GM23248 (cell line): ENCODE measurements at places on chromosomes 1 and 21.
A peak's percentile ranks its signal among the peaks of the same experiment; 100 is the strongest.

DNA sequence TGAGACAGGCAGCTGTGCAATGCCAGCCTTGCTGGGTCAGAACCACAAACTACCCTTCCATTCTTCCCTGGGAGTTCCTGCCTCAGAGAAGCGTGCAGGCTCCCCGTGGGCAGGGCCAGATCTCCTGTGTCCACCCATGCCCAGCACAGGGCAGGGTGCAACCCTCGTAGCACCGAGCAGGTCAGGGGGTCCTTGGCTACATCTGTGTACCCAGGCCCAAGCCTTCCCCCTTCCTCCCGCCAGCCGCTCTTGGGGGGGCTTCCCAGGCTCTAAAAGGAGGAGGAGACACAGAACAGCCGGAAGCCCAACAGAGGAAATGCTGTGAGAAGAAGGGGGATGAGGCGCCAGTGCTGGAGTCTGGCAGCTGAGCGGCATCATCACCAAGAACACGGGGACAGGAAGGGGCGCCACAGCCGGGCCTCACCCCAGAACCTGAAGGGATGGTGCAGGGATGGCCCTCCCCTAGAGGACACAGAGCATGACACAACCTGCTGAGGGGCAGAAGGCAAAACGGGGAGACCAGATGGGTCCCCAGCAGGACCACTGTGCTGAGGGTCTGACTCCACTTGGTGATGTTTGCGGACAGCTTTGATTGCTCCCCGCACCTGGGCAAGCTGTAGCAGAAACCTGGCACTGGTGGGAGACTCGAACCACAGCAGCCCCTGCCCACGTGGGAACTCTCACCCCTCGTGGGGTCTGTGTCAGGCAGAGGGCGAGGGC lies 233.2 kb downstream of the NPHP4 start:
- no peak for DNase-seq

DNA sequence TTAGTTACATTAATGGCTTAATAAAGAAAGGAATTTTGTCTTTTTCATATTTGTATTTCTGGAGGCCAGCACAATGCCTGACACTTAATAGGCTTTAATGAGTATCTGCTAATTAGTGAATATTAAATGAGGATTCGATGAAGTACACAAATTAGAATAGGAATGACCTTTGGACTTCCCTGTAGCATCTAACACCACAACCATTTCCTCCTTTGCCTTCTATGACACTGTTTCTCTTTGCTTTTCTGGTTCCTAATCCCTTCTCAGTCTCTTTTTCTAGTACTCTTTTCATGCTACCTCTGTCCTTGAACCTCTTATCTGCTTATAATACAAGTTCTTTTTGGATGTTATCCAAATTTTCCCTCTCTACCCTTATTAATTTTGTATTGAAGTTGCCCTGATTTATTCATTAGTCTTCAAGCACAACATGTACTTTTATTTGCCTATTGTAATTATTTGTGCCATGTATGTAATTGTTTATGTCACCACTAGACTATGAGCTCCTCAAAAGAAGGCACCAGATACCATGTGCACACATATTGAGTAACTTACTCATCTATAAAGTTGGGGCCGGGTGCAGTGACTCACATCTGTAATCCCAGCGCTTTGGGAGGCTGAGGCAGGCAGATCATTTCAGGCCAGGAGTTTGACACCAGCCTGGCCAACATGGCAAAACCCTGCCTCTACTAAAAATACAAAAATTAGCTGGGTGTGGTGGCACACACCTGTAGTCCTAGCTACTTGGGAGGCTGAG lies 23.8 kb downstream of the RPS27 start:
- DNase-seq = peak; percentile 82

GRCh38 chr1:170765712-170766330 lies 101.9 kb downstream of the PRRX1 start:
- DNase-seq = peak; percentile 70

DNA sequence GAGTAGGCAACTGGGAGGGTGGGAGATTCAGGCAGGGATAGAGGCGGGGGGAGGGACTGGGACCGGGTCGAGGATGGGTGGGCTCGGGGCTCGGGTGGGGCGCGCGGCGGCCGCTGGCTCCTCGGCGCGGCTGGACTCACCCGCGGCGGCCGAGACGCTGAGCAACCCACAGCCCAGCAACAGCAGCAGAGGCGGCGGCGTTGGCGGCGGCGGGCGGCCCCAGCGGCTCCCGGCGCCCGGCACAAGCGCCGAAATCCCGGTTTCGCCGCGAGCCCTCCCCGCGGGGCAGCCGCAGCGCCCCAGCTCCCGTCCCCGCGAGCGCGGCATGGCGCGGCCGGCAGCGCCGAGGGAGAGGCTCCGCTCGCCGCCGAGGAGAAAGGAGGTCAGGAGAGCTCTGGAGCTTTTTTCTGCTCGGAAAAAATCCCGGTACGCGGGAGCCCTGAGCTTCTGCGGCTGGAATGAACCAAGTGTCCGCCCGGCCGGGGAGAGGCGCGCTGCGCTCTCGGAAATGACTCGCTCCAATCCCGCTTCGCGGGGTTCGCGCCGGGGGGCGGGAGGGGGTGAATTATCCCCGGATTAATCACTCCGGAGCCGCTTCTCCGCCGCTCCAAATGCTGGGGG lies at the start of gene CSMD2:
Gene CSMD2 (minus strand): TSS at position 460 of the 621 bp plus-strand sequence. CDS start 133 bp downstream, at position 327.
- peak; percentile 87 for DNase-seq

GRCh38 chr1:177289532-177289931 lies 118.8 kb downstream of the BRINP2 start:
- DNase-seq = no peak

DNA sequence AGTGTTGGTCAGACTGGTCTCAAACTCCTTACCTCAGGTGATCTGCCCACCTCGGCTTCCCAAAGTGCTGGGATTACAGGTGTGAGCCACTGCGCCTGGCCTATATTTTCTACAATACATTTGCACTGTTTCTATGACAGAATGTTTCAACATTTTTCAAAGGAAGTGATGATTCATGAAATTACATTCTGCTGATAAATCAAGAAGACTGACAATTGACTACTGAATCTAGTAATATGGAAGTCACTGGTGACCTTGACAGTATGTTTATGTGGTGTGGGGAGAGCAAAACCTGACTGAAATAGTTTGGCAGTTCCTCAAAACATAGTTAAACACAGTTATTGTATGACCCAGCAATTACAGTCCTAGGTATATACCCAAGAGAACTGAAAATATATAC lies 18.1 kb downstream of the LRIF1 start:
- DNase-seq = no peak

DNA sequence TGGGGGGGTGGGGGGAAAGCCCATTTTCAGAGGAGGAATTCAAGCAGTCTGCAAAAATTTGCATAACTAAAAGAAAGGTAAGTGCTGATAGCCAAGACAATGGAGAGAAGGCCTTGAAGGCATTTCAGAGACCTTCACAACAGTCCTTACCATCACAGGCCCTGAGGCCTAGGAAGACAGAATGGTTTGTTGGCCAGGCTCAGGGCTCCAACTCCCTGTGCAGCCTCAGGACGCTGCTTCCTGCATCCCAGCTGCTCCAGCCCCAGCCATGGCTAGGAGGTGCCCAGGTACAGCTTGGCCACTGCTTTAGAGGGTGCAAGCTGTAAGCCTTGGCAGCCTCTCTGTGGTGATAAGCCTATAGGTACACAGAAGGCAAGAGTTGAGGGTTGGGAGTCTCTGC lies 571.6 kb downstream of the MATN1 start:
- DNase-seq = no peak
